Nucleus accumbens (tissue), 56 donors: ENCODE measurements at places on chromosomes 16 and 17.

- DNase-seq, result no peak
Measured at GRCh38 chr16:84718-85406, 6.8 kb downstream of the MPG start.

DNA sequence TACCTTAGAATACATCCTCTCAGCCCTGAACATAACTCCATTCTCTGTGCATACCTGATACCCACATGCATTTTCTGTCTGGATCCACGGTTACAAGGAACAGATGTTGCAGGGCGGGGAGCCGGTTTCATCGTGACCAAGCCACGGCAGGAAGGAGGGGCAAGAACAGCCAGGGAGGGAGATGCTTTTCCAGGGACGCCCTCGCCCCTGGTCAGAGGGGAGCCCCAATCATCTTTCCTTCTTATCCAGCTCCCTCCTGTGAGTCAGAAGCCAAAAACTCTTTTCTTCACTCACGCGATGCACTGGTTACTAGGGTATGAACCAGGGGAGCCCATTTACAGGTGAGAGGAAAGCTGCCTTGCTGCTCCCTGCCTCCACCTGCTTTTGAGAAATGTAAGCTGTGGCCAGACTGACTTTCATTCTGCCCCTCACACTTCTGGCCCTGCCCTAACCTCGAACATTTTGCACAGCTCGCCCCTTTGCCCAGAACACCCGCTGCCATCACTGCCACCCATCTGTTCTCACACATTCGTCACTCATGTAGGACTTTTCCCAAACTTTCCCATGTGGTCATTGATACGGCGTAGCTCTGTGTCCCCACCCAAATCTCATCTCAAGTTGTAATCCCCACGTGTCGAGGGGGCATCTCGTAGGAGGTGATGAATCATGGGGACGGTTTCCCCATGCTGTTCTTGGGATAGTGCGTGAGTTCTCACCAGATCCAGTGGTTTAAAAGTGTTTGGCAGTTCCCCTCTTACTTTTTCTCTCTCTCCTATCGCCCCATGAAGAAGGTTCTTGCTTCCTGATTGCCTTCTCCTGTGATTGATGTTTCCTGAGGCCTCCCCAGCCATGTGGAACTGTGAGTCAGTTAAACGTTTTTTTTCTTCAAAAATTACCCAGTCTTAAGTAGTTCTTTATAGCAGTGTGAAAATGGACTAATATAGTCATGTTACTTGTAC is 20.5 kb downstream of the FOXL1 start:
- no peak for DNase-seq

DNA sequence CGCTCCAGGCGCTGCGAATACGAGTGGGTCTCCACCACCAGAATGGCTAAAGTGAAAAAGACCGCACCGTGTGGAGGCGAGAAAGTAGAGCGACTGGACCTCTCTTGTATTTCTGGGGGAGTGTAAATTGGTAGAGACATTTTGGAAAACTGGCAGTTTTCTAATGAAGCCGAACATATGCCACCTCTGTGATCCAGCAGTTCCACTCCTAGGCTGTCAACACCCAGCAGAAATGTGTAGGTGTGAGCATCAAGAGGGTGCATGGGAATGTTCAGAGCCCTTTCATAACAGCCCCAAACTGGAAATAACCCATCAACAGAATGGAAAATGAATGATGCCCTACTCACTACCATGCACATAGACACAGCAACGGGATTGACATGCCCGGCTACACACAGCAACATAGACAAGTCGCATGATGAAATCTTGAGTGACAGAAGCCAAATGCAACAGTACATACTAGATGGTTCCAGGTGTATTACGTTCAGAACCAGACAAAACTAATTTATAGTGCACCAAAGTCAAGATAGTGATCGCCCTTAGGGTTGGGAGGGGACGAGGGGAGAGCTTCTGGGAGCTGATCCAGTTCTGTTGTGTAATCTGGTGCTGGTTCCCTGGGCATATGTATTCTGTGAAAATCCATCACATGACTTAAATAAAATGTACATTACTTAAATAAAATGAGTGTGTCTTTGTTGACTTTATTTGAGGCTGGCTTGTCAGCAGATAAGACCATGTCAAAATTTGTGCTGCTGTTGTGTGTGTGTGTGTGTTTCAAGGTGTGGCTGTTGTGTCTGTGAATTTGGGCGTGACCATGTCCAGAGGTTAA is 877 bp upstream of the BCL7C start:
- no peak for DNase-seq

GRCh38 chr16:21026846-21027245 is 123.8 kb downstream of the DNAH3 start:
- DNase-seq, result no peak

DNA sequence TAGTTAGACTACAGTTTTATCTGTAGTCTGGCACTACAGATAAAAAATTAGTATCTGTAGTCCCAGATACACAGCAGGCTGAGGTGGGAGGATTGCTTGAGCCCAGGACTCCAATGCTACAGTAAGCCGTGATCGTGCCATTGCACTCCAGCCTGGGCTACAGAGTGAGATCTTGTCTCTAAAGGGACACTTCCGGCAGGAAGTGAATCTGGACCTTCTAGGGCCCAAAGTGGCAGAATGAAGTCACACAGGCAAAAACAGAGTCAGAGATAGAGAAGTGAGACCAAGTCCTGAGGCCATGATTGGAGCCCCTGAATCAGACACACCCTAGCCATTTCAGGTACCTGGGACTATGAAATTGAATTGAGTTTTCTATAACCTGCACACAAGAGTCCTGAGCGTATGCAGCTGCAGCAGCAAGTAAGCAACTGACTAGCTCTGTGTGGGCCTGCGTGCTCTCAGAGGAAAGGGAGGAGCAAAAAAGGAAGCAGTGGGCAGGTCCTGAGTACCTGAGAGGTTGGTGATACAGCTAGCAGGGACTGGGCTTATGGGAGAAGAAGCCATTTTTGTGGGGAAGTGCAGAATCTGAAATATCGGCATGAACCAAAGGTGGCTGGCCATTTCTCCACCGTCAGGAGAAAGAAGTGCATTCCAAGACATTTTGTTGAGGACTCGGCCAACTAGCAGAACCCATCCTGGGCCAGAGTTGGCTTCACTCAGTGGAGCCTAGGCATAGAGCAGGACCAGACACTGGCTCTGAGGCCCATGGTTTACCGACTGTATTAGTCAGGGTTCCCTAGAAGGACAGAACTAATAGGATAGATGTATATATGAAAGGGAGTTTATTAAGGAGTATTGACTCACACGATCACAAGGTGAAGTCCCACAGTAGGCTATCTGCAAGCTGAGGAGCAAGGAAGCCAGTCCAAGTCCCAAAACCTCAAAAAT is 27.2 kb upstream of the BRD7 start:
- no peak for DNase-seq
